ENCODE measurements at places on chromosomes 11 and 22.

GRCh38 chr22:22009661-22010060 lies 27.1 kb upstream of the TOP3B start:
- peak; percentile 15 for DNase-seq

GRCh38 chr11:58786693-58787092 lies 55.0 kb upstream of the GLYAT start:
- no peak for DNase-seq

DNA sequence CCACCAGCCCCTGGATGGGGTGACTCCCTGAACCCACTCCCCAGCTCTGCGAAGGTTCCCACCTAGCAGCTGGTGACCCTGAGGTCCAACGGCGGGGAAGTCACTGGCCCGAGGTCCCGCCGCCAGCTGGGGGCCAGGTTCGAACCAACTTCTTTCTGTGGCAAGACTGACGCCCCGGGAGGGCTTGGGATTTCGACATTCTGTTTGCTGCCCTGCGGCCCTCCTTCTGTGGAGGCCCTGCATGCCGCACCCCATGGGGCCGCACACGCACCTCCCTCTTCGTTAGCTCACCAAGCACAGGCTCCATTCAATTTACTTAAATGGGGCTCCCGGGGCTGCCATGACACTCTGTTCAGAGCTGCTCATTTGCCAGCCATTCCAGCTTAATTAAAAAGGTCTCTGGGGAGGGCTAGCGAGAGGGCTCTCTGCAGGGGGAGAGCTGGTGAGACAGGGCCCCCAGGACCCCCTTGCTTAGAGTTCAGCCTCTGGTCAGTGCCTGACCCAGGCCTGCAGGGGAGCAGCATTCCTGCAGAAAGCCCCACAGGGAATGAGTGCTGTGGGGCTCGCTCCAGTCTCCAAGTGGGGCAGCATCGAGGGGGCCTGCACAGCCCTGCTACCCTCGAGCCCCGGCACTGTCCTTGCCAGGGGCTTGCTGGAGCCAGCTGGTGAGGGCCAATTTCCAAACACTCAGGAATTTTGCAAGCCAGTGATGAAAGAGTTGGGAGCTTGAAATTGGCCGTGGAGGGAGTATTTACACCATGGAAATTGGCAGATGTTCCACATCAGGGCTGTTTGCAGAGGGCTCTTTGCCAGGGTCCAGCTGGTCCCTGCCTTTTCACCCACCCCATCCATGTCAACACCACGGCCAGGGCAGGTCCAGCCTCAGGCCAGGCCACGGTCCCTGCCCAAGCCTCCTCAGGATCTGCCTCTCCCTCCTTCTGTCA lies 80.8 kb downstream of the CACNA1I start:
- DNase-seq: peak; percentile 13

DNA sequence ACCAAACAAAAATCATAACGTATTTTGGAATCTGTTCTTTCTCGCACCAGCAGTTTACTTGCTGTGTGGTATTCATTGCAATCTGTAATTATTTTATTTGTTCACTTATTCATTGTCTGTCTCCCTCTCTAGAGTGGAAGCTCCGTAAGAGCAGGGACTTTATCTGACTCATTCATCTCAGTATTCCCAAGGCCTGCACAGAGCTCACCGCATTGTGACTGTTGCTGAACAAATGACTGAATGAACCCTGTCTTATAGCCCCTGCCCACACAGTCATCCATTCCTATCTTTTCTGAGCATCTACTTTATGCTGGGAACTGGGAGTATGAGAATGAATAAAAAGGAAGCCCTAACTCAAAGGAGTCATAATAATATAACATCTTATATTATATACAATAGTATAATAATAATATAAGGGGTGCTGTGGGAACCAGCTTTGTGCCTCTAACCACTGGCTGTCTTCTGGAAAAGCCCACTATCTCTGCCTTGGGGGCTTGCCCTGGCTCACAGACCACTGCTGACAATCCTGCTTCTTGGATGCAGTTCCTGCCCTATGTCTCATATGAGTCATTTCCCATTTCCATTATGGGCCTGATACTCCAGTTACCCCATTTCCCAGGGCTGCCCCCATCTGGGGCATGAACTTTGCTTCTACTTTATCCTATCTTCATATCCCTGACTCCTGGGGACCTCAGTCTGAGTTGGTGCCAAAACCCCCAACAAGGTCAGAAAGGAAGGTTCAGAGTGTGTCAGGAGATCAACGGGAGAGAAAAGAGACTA lies 11.0 kb downstream of the XRRA1 start:
- peak; percentile 30 for DNase-seq

- peak; percentile 36 for DNase-seq
Observed at GRCh38 chr11:12777208-12777874, 103.1 kb downstream of the TEAD1 start.

GRCh38 chr11:68962527-68963250 lies 18.1 kb downstream of the MRGPRD start:
- no peak for DNase-seq

GRCh38 chr11:84295815-84296214 lies 1009.6 kb upstream of the CCDC90B start:
- no peak for DNase-seq
